Lung (tissue), 17 donors: ENCODE measurements at places on chromosomes 11 and 22. TPM values are rescaled to one million over a fixed set of nuclear protein-coding genes. Genes with fewer than 3 reads are reported as not detected.

The NDUFS8 gene
- total RNA-seq, result 151 TPM

The ISX gene
- total RNA-seq, result not detected

The IGF2 gene
- total RNA-seq, result 23.5 TPM

- no peak for DNase-seq
Observed at GRCh38 chr11:69262918-69263735, 30.8 kb upstream of the MYEOV start.
